ENCODE measurements at places on chromosomes 5 and 9.
A peak's percentile ranks its signal among the peaks of the same experiment; 100 is the strongest.

DNA sequence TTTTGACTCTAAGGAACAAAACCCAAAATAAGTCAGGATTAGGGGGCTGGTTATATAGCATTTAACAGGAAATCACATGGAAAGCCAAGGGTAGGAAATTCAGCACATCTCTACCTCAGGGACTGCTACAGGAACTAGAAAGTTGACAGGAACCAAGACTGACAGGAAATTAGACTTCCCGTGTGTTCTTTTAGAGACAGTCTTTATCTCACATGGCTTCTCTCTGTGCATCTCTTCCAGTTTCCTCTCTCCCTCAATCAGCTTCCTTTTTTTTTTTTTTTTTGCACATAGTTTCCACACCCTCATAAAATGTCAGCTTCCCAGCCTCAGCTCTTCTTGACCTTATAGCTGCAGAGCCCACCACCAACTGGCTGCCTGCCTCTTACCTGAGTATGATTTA is 4.8 kb downstream of the RECK start:
- H3K27me3 ChIP-seq = no peaks in the 10 kb centered on the region
- no peaks in the 10 kb centered on the region for H3K36me3 ChIP-seq
- H3K4me3 ChIP-seq = no peak overlapping the region
- no peak overlapping the region for H3K27ac ChIP-seq
- peaks cover 20% of the 10 kb centered on the region for H3K4me1 ChIP-seq

DNA sequence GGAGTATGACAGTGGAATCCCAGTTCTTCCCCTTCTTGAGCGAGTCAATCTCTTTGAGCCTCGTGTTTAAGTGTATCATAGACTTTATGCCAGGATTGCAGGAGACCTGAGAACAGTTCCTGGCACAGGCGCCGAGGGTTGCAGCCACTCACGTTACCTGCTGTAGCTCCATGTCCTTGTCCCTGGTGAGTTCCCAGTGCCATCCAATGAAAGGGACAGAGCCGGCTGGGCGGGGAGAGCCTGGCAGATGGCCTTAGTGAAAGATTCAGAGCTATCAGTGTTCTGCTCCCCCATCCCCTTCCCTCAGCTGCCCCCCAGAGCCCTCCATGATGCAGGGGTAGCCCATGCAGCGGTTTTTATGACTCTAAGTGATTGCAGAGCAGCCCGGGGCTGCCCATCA is 554.0 kb downstream of the BNC2 start:
- H3K4me3 ChIP-seq = no peak overlapping the region
- peaks cover 5% of the 10 kb centered on the region for H3K27me3 ChIP-seq
- H3K36me3 ChIP-seq = no peaks in the 10 kb centered on the region
- no peak for DNase-seq
- H3K4me1 ChIP-seq = no peaks in the 10 kb centered on the region

DNA sequence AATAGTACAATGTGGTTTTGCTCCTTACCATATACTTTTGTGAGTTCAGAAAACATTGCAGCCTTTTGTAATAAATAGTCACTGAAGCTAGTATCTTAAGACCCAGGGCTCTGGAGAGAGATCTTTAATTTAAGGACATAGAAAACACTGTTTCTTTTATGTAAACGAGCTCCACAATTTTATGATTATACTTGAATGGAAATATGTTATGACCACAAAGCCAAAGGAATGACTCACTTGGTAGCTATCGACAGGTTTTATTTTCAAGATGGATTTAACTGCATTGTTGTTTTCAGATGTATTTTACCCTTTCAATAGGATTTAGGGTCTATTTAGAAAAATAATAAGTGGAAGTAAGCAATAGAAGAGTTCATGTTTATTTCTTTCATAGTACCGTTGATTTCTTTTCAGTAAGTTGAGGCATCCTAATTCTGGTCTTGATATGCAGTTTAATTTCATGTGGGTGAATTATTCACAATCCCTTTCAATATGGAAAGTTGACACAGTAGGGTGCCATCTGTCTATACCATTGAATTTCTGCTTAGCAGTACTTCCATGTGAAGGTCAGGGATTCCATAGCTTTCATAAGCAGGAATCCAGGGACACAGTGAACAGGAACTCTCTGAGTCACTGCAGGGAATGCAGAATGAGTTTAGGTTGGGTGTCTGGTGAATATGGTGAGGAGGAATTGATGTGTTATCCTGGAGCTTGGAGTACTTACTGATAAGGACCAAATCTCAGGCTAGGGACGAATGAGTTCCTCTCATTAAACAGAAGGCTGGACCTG is 157.6 kb downstream of the CD180 start:
- peak overlapping the region; percentile 39 for H3K27ac ChIP-seq
- H3K36me3 ChIP-seq = peaks cover 21% of the 10 kb centered on the region
- H3K4me3 ChIP-seq = peak overlapping the region; percentile 55
- H3K27me3 ChIP-seq = no peaks in the 10 kb centered on the region
- peak; percentile 53 for DNase-seq

DNA sequence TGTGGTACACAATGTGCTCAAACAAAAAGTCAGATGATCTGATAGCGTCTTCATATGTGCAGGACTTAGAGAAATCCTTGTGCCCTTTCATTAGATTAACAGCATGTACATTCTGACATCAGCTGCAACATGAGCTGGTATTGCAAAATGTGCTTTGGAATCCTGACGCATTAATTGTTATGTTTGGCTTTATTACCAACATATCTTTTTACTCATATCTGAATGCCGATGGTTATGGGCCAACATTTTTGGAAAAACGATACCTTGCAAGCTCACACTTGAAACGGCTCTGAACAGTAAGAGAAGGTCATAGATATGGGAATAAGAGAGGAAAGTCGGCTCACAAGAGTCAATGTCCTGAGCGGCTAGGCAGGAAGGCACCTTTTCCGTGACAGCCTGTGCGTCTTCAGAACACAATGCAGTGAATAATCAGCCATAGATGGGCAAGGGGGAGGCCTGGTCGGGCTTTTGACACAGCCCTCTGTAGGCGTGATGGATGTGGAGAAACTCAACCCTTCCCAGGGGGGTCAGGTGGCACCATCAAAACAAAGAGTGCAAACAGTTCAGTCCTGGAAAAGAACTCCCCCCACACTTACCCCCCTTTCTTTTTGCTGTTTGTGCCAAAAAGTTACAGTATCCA is 36.4 kb upstream of the GAS1 start:
- peak overlapping the region; percentile 88 for H3K27ac ChIP-seq
- no peaks in the 10 kb centered on the region for H3K36me3 ChIP-seq
- H3K4me1 ChIP-seq = peaks cover 44% of the 10 kb centered on the region
- peak; percentile 66 for DNase-seq
- no peaks in the 10 kb centered on the region for H3K27me3 ChIP-seq

DNA sequence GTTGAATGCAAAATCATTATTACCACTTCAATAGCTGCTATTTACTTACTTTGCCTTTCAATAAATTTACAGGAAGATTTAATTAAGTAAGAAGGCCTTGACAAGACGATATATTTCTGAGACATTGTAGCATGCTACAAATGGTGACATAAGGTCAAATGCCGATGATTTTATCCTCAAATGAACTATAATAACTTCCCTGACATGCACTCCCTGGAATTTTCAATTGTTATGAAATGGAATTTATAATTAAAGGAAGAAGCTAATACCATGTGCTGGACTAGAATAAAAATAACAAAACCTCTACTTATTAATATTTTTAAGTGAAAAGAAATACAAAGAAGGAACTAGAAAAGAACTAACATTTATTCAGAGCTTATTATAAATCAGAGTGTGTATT is 30.2 kb upstream of the ITGA1 start:
- no peaks in the 10 kb centered on the region for H3K27me3 ChIP-seq
- H3K27ac ChIP-seq = no peak overlapping the region
- DNase-seq = no peak
- H3K4me1 ChIP-seq = no peaks in the 10 kb centered on the region
- no peaks in the 10 kb centered on the region for H3K36me3 ChIP-seq

- no peak for DNase-seq
- H3K4me1 ChIP-seq = peaks cover 5% of the 10 kb centered on the region
- no peaks in the 10 kb centered on the region for H3K36me3 ChIP-seq
- no peak overlapping the region for H3K4me3 ChIP-seq
- no peaks in the 10 kb centered on the region for H3K27me3 ChIP-seq
Measured at GRCh38 chr5:148734518-148734917, 80.2 kb upstream of the HTR4 start.

DNA sequence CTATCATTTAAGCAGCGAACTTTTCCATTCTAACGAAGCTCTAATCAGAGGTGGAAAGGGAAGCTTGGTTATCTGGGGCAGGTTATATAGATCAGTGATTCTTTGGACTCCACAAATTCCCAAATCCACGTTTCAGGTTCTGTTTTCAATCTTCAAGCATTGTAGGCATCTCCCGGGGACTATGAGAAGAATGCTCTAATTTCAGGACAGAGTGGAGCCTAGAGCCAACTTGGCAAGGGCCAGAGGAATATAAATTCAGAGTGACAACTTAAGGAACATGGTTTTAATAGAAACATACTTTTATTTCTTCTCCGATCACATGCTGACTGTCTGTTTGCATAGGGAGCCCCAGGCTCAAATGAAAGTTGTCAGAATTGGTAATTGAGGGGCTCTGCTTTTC is 514.0 kb upstream of the KLF4 start:
- no peak overlapping the region for H3K27ac ChIP-seq
- no peak for DNase-seq
- peaks cover 2% of the 10 kb centered on the region for H3K4me1 ChIP-seq
- H3K36me3 ChIP-seq = no peaks in the 10 kb centered on the region
- H3K4me3 ChIP-seq = no peak overlapping the region

Data from keratinocyte (primary cell).